T-helper 17 cell (primary cell): ENCODE measurements at places on chromosomes 2 and 18.

DNA sequence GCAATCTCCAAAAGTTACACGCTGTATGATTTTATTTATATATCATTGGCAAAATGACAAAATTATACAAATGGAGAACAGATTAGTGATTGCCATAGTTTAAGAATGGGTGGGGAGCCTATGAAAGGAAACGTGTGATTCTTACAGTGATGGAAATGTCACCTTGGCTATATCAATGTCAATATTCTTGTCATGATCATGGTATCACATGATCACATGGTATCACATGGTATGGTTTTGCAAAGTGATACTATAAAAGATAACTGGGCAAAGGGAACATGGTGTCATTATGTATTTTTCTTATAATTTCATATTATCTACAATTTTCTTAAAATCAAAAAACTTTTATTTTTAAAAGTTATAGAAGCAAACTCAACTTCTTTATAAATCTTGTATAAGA lies 606.2 kb upstream of the ZEB2 start:
- no peaks in the 10 kb centered on the region for H3K27me3 ChIP-seq
- DNase-seq = no peak
- H3K4me3 ChIP-seq = no peak overlapping the region
- H3K36me3 ChIP-seq = no peaks in the 10 kb centered on the region

DNA sequence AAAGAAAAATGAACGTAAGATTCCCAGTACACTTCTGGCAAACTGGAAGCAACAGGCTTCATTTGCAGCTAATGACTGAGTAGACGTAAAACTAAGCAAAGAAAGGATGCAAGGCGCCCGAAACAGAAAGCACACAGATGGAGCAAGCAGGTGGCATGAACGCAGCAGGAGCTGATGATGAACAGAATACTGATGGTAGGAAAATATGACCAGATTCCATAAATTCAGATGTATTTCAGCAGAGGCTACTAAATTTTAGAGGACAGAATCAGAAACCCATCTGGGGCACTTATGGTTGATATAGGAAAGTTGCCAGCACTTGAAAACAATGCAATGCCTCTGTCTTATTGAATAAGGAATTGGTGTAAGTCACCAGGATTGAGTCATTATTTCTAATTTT lies 658.7 kb upstream of the LINC00305 start:
- H3K4me1 ChIP-seq = no peaks in the 10 kb centered on the region
- H3K4me3 ChIP-seq = no peak overlapping the region
- no peaks in the 10 kb centered on the region for H3K27me3 ChIP-seq
- no peaks in the 10 kb centered on the region for H3K36me3 ChIP-seq
- H3K27ac ChIP-seq = no peak overlapping the region

DNA sequence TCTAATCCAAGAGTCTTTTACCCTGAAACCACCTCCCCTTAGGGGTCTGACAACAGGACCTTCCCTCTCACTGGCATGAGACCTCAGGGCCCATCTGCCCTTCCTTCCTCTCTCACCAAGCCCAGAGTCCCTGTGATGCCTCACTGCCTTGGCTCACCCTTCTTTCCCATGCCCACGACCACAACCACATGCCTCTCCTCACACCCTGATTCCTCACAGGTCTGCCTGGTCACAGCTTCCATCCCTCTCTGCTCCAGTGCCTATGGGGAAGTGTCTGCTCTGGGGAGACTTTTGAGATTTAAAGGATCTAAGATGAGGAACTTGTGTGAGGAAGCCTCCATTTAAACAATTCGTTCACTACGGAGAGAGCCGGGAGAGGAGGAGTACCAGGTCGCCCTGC lies 98.9 kb upstream of the SH3BP4 start:
- H3K27ac ChIP-seq = no peak overlapping the region
- H3K36me3 ChIP-seq = no peaks in the 10 kb centered on the region
- H3K4me3 ChIP-seq = no peak overlapping the region
- H3K27me3 ChIP-seq = peaks cover 28% of the 10 kb centered on the region
- no peak for DNase-seq

DNA sequence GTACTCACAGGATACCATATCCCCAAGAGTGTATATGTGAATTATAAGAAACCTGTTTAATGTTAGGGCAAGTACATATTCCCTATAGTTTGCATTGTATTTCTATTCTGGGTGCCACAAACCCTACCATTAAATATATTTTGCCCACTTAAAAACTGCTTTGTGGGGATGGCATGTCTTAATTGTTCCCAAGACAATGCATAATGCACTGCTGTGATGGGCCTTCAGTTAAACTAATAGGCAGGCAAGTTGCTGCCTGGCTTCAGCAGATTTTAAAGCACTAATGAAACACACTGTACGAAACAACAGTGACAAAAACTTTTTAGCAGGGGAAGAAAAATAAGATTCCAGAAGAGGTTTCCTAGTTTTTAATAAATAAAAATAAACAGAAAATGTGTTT lies 104.8 kb upstream of the VRK2 start:
- no peaks in the 10 kb centered on the region for H3K27me3 ChIP-seq
- H3K36me3 ChIP-seq = no peaks in the 10 kb centered on the region
- no peak overlapping the region for H3K4me3 ChIP-seq

GRCh38 chr2:36376319-36376765 lies 20.8 kb downstream of the CRIM1 start:
- peaks cover 2% of the 10 kb centered on the region for H3K4me1 ChIP-seq
- no peak overlapping the region for H3K27ac ChIP-seq
- no peak for DNase-seq
- H3K36me3 ChIP-seq = no peaks in the 10 kb centered on the region
- H3K27me3 ChIP-seq = peaks cover 9% of the 10 kb centered on the region
- no peak overlapping the region for H3K4me3 ChIP-seq

DNA sequence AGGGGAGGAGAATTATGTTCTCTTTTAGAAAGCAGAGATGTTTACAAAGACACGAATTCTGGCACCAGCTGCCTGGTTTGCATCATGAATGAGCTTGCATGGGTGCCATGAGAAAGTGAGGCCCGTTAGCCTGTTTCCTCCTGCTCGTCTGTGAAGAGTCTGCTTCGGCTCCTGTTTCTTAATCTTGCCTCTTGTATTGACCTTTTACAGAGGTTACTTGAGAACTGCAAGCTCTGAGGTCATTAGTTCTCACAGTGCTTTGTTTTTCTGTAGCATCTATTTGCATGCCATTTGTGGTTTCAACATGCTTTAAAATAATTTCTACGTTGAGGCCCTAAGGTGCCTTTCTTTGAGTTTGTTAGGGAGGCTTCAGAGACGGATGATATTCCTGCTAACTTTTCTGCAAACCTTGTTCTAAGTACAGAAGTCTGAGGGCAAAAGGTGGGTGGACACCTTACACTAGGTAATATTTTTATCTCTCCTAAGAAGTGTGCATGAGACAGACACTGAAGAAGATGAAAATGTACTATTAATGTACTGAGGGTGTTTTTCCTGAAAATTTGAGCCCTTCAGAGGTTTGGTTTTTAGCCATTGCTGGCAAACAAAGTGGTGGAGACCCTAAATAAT lies 53.4 kb upstream of the LINC00305 start:
- no peak overlapping the region for H3K4me3 ChIP-seq
- no peak overlapping the region for H3K27ac ChIP-seq
- DNase-seq = no peak
